AG08396 (cell line): ENCODE measurements at places on chromosomes 7 and 10.

DNA sequence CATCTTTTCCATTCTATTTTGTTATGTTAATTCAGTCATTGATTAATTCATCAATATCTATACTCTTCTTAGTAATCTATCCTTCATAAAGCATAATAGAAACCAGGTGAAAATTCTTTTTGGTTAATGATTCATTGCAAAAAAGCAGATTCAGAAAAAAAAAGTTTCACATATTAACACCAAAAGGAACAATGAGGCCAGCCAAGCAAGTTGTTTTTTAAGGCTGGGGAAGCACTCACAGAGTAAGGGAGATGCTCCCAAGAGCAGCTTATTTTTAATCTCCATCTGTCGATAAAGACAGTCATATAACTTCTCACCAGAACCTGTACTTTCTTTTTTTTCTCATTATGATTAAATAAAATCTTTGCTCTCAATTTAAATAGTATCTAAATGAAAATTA lies 95.8 kb downstream of the CACNA2D1 start:
- DNase-seq = no peak

- no peak for DNase-seq
Measured at GRCh38 chr7:5388905-5389433, 34.7 kb downstream of the TNRC18 start.

DNA sequence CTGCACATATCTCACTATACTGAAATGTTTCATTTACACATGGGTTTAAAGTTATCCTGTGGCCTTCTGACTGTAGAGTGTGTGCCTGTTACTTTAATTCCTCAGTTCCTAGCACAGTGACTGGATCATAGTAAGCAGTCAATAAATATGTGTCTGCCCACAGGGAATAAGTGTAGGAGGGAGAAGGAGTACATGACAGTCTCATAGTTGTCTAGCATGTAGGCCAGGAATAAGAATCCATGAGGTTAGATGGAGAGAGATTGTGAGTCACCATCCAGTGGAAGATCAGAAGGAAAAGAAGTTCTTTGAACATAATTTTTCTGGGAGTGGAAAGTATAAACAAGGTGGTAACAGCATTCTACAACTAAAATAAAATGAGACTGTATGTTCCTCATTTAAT lies 36.6 kb upstream of the SEMA3A start:
- DNase-seq = no peak

DNA sequence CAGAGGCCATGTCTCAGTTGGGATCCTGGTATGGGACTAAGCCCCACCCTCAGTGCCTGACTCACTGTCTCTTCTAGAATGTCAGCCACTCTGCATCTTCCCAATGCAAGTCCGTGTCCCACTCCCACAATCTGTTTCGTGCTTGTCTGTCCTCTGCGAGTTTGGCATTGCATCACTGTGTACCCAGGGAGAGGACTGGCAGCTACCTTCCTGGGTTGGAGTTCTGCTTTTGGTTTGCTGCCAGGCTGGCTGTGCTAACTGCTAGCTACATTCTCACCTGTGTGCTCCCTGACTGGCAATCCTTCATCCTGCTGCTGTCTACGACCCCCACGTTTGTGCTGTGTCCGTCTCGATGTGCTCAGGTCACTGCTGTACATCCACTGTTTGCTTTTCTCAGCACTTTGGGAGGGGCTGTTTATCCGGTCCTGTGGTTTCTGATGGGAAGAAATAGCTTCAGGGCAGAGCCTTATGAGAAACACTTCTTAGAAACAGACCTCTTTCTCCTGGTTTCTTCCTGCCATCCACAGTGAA lies 56.0 kb upstream of the GLI3 start:
- DNase-seq = no peak

DNA sequence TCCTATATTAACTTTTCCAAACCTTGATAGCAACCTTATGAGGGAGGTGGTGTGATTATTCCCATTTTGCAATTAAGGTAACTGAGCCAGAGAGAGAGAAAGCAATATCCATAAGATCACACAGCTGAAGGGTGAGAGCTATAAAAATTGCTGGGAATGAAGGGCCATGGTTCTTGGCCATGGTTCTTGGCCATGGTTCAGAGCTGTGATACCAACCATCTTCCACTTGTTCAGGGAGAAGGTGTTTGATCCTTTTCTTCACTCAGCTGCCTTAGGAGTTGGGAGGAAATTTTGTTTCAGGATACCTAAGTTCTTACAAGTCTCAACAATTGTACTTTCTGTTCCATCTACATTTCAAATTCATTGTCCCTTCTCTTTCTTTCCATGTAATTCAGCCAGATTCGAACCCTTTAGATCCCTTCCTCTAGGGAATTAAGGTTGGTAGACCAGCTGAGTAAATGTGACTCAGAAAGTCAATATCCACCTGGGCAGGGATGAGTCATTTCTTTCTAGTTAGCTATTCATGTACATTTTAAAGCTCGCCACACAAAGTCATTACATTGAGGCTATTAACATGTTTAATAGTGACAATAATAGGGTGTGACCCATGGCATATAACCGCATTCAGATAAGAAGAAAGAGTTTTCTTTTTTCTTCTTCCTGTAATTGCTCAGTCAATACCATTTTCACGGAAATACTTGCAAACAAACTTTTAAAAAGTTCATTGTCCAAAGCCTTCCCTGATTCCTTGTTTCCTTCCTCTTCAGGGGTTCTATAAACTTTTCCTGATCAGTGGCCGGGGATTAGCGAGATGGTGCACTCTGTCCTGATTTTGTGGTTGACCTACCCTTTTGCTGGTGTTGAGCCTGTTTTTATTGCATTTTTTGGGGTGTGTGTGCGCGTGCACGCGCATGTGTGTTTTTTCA lies 143.4 kb downstream of the TCF7L2 start:
- no peak for DNase-seq

- no peak for DNase-seq
Measured at GRCh38 chr10:93065675-93066543, 5.3 kb downstream of the CYP26C1 start.

DNA sequence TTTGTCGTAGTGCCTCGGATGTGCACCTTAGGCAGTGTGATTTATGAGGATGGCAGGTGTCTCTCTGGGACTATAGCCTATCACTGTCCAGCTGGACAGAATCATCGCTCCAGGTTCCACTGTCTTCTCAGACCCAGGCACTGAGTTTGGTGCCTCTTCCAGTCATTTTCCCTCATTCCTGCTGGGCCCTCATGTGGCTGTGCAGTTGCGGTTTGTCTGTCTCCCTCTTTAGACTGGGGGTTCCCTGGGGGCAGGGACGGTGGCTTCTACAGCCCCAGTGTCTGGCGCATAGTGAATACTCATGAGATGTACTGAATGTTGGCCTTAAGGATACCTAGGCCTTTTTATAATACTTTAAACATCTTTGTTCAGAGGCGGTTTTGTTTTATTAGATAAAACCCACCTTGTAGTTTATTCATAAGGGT lies 28.9 kb downstream of the CCM2 start:
- DNase-seq = no peak

GRCh38 chr7:1555813-1556543 lies at the start of gene TMEM184A:
Gene TMEM184A, minus strand, starts transcription at chr7:1556205. Its CDS starts 721 bp downstream, at chr7:1555484.
- peak; percentile 27 for DNase-seq

DNA sequence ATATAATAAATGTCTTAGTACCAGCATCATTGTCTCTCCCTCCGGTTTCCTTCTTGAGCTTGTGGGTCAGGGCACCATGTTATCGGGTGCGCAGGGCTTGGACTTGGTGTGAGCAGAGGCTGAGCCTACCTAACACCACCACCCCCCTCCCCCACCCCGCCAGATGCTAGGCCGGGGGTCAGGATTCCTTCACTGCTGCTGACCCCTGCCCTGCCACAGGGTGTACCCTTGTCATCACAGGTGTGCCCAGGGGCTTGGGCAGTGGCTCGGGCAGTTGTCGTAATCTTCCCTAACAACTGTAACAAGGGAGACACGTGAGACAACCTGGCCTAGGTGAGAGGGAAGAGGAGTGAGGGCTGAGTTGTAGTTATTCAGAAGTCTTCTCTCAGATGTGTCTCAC lies 12.6 kb upstream of the NFKB2 start:
- no peak for DNase-seq

DNA sequence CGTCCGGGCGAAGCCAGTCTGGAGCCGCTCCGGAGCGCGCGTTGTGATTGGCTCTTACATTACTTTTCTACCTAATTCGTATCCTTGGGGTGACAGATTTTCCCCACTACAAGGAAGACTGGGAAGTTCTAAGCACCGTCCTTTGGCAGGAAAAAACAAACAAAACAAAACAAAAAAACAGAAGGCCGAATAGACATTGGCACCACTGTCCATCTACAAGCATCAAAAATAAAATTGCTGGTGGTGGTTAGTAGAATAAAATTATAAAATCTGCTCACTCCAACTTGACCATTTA lies 651 bp upstream of the SKAP2 start:
- DNase-seq = peak; percentile 64

DNA sequence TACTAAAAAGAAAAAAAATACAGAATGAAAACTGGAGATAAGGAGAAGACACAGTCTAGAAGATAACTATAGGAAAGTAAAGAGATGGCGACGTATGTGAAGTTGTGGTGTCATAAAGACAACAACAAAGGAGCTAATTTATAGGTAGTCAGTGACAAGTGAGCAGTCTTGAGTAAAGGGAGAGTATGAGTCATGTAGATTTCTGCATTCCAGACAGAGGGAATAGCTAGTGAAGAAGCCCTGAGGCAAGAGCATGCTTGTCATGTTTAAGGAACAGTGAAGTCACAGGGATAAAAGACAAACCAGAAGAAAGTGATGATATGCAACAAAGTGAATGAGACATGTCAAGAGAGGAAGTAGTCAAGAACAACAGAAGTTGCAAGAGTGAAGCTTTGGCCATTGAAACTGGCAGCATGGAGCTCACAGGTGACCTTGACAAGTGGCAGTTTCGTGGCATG lies 2.3 kb upstream of the MIOS start:
- peak; percentile 57 for DNase-seq

DNA sequence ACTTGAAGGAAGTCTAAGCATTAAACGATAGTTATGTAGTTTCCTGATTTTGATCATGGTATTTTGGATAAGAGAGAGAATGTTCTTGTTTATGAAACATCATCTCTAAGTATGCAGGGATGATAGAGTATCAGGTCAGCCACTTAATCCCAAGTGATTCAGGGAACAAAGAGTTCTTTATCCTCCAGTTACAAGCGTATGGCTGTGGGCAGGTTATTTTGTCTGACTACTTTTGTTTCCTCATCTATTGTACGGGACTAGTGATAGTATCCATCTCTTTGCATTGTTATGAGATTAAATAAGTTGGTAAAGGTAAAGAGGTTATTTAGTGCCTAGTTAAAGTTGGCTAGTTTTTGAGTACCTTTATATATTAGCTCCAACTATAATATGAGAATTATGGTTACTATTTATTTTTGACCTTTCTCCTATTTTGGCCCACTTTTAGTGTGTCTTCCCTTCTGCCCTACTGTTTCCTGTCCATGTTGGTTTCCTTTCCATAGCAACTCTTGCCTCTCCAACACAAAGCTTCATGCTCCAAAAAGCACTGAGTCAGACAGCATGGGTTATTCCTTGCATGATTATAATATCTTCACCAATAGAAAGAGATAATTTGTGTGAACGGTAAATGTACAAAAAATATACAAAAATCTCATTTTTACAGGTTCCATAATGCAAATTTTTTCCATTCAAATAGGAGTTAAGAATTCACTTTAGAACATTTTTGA lies 65.4 kb downstream of the SP8 start:
- no peak for DNase-seq

DNA sequence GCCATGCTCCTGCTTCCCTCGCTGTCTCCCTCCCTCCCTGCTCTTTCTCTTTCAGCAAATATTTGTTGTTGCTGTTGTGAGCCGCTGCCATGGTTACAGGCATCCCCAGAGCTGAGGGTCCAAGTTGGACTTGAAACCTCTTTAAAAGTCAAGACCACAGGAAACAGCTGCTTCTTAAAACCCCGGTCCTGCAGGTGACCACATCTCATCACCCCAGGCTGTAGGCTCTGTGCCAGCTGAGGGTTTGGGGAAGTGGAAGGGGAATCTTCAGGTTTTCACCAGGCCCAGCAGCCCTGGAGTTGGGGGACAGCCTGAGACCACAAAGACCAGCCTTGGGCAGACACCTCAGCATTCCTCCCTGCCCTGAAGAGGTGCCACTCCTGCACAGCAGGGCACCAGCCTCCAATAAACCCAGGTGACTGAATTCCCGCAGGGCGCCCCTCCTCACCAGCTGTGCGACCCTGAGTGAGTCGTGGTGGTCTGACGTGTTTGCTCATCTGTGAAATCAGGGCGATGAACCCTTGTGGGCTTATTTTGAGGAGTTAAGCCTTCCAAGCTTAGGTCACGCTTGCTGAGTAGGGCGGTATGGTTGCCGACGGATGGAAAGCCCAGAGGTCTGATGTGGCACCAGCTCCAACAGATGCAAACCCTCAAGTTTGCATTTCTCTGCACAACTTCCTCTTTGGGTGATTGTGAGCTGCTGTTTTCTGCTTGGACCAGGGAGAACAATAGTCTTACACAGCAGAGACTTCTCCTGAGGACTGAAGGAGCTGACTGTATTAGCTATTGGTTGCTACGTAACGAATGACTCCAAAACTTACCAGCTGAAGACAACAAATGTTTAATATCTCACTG lies 24.8 kb downstream of the NPTX2 start:
- no peak for DNase-seq

- peak; percentile 12 for DNase-seq
Measured at GRCh38 chr7:121449329-121449728, 53.2 kb upstream of the FAM3C start.

DNA sequence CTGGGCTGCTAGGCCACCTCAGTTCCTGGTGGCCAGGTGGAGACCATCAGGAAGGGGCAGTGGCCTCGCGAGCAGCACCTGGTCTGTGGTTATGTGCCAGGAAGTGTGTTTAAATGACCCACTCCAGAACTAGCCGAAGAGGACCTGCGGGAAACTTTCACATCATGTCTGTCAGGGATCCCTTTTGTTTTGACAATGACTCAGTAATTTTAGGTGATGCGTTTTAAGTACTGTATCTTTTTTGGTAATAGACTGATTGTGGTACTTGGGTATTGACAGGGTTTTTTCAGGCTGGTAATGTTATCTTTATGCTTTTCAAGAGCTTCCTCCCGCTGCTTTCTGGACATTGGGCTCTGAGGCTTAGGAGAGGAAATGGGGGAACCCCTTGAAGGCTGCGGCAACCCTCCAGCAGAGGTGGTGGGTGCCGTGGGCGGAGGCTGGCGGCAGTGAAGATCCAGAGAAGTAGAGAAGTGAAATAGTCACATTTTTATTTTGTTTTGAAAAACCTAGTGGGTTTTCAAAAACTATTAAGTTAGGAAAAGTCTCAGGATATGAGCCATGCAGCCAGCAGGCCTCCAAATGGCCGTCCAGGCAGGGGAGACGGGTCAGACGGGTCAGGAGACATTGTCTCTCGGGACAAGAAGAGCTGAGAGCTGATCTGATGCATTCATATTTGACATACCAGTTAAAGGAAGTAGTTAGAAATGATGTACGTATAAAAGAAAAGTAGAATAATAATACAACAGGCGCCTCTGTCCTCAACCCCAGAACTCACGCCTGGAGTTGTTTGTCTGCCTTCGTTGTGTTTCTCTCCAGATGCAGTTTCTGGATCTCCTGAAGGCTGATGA lies 27.7 kb downstream of the PPP2R2D start:
- DNase-seq = no peak
